ENCODE measurements at places on chromosomes 1 and 21.

DNA sequence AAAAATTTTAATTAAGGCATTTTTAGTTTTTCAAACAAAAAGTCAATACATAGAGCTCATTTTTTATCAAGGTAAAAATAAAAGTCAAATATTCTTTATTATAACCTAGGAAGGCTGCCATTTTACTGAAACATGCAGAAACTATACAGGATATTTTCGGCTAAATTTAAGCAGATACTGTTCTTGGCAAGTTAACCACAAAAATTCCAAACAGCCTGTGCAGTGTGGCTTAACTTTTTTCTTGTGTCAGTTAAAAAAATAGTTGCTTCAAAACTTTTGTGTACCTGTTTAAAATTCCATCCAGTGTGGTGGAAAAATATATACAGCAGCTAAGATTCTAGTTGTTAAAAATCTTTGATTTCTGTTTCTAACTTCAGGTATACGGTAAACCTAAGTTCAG, 135.0 kb downstream of the ATP5PO start:
- no peak for DNase-seq

DNA sequence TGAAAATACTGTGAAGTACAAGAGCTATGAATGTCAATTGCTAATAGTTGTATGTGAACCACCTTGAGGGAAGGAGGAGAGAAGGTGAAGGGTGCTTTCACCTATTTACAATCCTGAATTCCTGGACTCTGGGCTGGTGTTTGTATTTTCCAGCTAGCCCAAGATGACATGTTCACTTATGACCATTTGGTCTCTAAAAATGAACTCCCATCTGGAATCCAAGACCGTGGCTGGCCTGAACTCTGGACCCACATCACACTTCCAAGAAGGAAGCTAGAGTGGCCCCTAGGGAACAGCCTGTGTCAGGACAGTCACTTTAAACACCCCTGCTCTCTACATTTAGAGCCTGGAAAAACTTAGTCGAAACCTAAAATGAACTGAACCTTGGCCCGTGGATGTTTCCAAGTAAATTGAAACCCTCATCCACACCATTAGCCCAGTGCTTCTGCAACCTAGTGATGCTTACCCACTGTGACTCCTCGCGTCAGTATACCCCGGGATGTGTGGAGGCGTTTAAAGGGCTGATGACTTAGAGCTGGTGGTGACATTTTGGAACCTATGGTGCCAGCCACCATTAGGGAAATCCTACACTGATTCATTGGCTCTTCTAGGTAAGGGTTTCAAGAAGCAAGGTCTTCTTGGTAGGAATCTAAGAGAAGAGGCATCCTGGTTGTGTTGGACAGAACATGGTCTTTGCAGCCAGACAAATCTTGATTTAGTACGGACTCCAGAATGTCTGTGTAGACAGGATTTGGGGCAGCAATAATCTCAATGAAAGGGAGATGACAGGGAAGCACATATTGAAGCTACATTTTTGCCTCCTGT, 171.5 kb upstream of the IRF2BP2 start:
- peak; percentile 43 for DNase-seq

DNA sequence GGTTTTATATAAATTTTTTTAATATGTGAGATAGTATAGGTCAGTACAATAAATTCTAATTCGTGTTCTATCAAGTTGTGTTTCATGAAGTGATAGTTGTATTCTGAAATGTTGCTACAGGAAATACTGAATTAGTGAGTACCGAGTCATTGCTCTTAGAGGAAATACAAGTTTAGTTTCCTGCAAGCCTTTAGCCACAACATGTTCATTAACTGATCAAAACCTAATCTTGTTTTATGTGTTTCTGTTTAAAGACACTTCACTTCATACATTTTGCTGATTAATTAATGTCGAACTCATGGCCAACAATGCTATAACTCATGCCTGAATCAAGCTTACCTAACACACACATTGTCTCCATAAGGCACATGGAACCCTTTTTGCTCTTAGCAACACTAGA, 43.6 kb downstream of the LRRC7 start:
- DNase-seq: no peak

- no peak for DNase-seq
These were observed 235.8 kb upstream of the C1orf105 start for GRCh38 chr1:172184506-172185191.

- no peak for DNase-seq
These were observed 8.7 kb downstream of the PEAR1 start for GRCh38 chr1:156901966-156902915.

DNA sequence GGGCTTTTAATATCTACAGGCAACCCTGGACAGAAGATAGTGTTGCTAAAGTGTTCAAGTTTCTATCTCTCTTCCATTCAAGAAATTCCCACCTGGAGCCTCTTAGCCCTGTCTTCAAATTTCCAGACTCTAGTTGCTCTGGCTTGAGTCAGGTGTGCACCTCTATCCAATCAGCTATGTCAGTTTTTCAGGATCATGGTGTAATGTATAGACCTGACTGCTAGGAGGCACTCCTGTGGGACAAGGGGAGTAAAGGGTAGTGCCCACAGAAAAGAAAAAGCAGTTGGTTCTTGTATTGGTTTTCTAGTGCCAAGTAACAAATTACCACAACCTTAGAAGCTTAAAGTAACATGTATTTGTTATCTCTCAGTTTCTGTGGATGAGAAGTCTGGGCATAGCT, 6.2 kb upstream of the ZRANB2 start:
- no peak for DNase-seq

GRCh38 chr1:119345398-119345797, 23.2 kb upstream of the HAO2 start:
- no peak for DNase-seq

DNA sequence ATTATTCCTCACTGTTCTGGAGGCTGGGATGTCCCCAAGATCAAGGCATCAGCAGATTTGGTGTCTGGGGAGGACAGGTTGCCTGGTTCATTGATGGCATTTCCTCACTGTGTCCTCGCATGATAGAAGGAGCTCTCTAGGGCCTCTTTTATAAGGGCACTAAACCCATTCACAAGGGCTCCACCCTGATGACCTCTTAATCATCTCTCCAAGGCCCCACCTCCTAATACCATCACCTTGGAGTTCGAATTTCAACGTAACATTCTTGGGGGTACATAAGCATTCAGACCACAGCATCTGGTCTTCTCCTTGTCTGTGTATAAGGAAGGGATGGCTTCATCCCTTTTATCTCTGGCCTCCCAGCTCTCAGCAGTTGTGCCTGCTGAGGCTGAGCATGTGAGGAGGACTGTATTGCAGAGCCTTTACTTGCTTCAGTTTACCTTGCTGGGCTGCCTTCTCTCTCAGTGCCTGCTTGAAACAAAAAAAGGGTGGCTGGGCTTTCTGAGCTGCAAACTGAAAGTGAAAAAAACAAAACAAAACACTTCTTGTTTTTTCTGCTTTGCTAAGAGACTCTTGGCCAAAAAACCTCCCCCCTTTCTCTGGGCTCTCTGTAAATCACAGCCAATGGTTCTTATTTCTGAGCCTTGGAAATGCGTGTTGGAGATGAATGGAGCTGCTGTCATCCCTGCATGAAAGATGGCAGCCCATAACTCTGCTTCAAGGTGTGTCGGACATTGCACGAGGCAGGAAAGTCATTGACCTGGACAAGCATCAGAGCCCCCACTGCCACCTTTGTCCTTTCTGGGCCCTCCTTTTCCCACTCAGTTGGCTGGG, 75.8 kb downstream of the RHOU start:
- DNase-seq: no peak

GRCh38 chr1:96329121-96329520, 392.5 kb upstream of the PTBP2 start:
- DNase-seq: no peak

DNA sequence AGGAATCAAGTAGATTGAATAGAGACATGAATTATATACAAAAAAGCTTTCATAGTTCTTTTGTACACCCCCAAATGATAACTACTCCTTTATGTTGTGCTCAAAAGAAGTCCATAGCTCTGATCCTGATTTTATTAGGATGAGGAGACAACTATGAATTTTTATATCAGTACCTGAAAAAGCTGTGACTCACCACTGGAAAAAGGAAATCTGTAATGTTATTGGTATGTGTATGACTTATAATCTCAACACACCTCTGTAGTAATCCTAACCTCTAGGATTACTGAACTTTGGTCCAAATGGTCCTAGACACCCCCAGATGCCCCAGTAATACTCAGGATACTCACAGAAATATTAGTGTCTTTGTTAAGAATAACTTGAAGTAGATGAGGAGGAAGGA, 10.2 kb downstream of the PRKAB2 start:
- DNase-seq: no peak

GRCh38 chr1:4004635-4005430, 104.8 kb upstream of the C1orf174 start:
- DNase-seq: no peak

GRCh38 chr1:152582647-152583046, 2.3 kb upstream of the LCE3D start:
- DNase-seq: no peak

DNA sequence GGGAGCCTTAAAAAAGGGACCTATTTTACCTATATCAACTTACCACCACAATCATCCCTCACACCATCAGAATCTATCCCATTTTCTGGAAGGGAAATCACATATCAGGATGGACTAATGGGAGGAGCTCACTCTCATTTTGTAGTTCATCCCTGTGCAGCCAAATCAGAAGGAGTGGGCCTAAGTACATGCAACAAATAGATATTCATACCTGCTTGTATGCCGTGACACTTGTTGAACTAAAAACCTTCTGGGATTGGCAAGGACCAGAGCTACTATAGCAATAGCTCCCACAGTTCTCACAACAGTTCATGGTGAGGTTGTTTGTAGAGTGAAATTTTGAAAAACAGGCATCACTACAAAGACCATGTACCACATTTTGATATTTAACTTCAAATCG, 17.3 kb downstream of the ZMYM6 start:
- DNase-seq: no peak

DNA sequence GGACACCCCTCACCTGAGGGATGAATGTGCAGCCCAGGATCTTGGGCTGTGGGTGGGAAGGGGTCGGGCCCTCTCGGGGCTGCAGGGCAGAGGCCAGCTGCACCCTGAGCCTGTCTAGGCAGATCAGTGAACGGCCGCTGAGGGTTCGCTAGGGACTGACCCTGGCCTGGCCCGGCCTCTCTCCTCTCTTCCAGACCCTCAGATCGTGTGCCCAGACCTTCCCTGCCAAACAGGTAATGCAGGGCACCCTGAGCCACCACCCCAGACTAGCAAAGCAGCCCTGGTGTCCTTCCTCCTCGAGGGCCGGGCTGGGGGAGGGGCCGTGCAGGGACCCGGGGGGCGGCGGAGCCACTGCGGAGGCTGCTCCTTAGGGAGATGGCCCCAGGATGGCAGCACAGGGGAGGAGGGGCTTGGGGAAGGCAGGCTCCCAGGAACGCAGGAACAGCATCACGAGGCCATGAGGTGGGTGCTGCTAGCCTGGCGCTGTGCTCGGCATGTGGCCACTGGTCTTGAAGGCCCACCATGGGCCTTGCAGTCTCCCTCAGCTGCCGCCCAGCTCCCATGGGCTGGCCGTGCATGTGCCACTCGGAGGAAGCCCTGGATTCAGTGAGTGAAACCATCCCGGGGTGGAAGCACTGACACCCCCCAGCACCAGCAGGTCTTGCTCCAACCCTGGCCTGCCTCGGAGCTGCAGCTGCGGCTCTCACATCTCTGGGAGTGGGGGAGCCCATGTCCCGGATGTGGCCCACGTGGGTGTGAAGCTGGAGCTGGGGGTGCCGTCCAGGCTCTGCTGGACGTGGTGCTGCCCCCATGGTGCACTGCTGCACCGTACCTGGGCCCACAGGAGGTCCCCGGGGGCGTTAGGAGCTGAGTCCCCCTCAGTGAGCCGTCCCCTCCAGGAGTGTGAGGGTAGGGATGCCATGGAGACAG, 28.7 kb downstream of the COL6A2 start:
- DNase-seq: no peak

DNA sequence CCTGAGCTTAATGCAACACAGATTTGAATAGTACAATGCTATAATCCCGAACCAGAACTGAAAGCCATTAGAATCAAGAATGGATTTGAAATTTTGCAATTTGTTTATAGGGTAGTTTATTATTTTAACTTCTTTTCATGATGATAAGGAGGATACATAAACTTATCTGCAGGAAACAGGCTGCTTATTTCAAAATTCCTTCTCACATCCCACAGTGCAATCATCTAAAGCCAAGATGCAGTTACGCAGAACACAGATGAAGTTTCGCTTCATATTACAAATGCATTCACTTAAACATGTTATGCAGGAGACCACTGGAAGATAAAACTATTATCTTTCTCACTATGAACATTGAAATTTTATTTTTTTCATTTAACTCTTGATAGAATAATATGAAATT, 1019.6 kb downstream of the PLA2G4A start:
- no peak for DNase-seq

DNA sequence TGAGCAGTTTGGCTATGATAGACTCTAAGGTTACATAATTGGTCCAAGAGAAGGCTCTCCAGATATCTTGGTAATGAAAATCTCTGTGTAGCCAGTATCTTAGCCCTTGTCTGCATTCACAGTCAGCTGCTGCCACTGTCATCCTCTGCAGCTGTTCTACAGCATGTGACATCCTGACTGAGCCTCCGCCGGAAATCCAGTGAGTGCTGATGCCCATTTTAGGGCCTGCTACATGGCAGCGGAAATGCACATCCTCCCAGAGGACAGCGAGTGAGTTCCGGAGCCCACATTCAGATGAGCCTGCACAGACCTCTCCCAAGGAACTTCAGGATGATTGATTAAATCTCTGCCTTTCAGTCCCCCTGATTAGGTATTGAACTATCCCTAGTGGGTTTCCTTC, 237.1 kb downstream of the HHIPL2 start:
- no peak for DNase-seq

DNA sequence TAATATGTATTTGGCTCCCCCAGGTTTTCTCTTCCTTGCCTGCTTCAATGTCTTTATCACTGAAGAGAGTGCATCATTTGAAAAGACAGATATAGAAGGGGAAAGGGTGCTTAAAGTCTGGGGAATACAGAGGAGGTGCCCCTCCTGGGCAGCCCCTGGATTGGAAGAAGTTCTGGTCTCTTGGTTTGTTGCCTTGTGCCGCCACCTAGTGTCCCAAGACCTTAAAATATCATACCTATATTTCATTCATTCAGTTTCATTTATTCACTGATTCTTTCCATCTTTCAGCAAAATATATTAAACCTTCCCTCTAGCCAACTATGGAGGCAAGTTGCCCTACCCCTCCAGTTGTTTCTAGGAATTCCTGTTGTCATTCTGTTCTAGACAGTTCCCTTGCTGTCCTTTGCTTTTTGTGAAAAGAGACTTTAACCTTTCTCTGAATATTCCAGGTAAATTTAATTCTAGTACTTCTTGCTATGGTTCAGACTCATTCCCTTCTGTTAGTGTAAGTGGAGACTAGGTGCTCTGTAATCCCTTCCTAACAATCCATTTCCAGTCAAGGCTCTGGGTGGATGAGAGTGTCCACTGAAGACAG, 56.1 kb downstream of the MEF2D start:
- DNase-seq: no peak

Measured in stimulated activated CD8-positive, alpha-beta memory T cell treated with anti-CD3 and anti-CD28 coated beads, Interleukin-2, amount 100 ng/mL, for 48 hours (primary cell).